Posterior cingulate gyrus (tissue), 11 donors: ENCODE measurements at places on chromosomes 4 and X.

GRCh38 chrX:136219893-136220292 lies 31.3 kb downstream of the MAP7D3 start:
- DNase-seq: no peak

- DNase-seq: no peak
Measured at GRCh38 chrX:108557580-108557979, 117.9 kb downstream of the COL4A5 start.

DNA sequence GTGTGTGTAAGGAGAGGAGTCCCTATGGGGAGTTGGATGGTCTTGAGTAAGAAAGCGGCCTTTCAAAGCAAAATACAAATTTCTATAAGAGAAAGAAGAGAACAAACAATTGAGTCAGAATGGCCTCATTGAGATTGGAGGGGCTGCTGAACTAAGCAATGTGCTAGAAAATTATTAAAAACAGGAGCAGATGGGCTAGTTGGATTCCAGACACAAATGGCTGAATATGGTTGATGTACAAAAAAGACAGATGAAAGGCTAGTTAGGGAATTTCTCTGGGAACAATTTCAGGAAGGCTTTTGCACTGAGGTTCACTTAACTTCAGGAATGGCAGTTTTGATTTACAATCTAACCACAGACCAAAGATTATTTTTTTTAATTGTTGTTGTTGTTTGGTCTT lies 1806.8 kb upstream of the TENM3 start:
- DNase-seq: no peak

- DNase-seq: no peak
Measured at GRCh38 chrX:51853251-51853650, 40.2 kb upstream of the MAGED1 start.

GRCh38 chr4:112813790-112814189 lies 176.8 kb downstream of the LARP7 start:
- no peak for DNase-seq

DNA sequence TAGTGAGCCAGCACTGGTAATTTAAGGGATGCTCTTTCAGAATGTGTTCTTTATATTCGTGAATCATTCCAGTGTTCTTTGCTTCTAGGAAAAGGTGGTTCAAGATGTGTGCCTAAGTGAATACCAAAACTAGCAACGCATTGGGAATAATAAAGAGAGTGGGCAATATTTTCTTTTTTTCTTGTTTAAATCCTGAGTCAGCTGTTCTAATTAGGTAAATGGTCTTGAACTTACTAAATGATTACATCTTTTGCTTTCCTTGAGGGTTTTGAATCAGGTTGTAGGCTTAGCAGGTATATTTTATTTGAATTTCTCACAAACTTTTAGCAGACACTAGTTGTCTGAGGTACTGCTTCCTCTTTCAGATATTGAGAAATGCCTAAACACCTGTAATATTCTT lies 29.5 kb downstream of the ENPEP start:
- DNase-seq: no peak

- no peak for DNase-seq
Measured at GRCh38 chr4:152328582-152328981, 207.3 kb downstream of the FBXW7 start.

DNA sequence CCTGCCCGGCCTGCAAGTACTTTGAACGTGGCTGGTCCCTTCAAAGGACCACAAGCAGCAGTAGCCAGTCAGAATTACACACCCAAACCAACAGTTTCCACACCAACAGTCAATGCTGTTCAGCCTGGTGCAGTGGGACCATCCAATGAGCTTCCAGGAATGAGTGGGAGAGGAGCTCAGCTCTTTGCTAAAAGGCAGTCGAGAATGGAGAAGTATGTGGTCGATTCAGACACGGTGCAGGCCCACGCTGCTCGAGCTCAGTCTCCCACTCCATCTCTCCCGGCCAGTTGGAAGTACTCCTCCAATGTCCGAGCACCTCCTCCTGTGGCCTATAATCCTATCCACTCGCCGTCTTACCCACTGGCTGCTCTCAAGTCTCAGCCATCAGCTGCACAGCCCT lies 104.4 kb upstream of the MYOZ2 start:
- DNase-seq: peak; percentile 55

DNA sequence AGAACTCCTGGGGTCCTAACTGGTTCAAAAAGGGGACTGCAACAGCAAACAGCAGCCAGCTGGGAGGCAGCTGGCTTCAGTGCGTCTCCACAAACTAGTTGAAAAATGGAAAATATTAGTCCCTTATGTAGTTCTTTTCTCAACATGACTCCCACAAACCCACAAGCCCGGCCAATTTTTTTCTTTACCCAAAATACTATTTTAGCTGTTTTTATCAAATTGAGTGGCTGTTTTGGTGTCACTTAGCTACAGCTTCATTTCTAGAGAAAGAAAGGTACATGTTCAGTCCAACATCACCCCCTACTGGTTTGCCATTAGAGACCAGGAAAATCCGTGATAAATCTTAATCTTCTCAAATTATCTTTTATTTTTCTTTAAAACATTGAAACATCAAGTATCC lies 97.2 kb downstream of the GUCY2F start:
- no peak for DNase-seq

DNA sequence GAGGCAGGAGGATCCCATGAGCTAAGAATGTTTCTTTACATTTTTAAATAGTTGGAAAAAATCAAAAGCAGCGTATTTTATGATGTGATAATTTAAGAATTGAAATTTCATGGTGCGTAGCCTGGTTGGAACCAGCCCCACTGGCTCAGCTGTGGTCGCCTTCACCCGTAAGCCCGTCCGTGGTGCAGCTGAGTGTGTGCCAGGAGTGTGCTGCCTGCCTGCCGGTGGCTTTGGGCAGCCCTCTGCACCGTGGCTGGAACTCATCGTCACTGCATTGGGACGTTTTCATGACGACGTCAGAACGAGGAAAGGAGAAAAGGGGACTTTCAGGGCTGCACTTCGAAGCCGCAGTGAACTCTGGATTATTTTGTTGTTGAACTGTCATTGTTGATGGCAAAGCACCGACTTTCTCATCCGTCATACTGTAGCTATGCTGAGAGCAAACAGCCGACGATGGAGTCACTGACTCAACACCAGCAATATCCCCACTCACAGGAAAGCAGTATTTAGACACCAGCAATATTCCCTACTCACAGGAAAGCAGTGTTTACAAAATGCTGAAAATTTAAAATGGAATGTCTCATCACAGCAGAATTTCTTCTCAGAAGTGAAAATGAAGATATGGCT lies 35.1 kb downstream of the PCGF3 start:
- no peak for DNase-seq

DNA sequence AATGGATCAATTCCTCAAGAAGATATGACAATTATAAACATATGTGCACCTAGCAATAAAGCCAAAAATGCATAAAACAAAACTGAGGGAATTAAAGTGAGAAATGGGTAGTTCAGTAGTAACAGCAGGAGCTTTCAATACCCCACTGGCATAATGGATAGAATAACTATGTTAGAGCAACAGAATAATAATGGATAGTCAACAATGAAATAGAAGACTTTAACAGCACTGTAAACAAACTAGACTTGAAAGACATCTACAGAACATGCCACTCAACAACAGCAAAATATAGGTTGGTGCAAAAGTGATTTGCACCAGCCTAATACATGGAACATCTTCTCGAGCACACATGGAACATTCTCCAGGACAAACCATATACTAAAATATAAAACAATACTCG lies 20.0 kb upstream of the MBNL3 start:
- DNase-seq: no peak

DNA sequence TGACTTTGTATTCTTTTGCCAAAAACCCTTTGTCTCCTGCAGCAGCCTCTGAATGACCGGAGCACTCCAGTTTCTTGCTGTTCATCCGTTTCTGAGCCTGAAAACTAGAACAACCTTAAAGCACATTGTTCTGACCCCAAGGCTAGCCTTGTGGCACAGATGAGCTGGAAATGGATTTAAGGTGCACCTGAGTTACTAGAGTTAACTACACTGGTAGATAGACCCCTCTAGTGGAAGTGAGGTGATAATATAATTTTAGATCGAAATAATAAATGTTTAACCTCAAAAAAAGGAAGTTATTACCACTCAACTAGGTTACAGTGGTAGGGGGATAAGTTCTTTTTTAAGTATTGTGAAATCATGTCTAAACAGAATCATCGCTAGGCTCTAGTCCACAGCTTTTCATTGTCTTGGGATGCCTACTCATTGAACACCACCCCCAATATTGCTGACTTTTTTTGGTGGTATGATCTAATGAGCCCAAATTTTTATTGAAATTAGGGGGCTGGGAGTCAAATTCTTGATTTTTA lies 2.7 kb downstream of the PLS3 start:
- no peak for DNase-seq

DNA sequence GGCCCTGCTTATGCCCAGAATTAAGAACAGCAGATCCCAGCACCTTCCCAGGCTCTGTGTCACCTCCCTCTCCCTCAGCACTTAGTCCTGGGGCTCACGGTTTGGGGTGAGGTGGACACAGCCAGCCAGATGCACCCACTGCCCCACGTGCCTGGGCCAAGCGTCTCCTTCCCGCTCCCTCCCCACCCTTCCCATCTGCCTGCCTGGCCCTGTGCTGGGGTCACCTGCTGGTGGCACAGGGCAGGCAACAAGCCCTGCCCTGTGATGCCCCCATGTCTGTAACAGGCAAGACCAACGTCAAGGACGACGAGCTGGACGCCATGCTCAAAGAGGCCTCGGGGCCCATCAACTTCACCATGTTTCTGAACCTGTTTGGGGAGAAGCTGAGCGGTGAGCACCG lies 5.3 kb downstream of the MYL5 start:
- no peak for DNase-seq

DNA sequence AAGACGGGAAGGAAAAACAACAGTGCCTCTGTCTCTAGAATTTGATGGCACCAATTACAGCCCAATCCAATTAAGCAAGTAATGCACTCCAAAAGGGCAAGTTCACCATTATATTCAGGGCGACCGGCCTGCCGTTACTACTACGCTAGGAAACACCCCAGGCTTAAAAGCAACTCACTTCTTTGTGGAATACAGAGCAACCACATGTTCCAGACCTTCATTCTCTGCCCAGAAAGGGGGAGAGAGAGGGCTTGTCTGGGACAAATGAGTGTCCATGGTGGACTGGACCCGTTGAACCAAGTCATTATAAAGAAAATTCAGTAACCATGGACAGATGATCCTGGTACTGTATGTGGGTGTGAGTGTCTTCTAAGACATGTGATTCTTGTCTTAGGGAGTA lies 1.6 kb downstream of the KDR start:
- DNase-seq: no peak

DNA sequence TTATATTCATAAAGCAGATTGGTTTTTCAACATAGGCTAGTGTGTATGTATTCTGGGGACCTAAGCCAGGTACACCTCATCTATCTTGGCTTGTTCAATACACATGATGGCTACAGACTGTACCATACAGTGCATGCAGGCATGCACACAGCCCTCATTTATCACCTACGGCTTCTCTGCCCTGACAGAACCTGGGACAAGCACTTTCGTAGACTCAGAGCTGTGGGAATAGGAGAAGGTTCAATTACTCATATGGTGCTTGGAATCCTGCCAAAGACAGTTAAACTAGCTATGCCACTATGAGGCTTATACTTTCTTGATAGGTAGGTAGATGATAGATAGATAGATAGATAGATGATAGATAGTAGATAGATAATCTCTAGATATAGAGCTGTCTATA lies 457.2 kb downstream of the GALNTL6 start:
- DNase-seq: no peak

GRCh38 chrX:1430451-1430850 lies 22.3 kb downstream of the ASMTL start:
- peak; percentile 6 for DNase-seq

- DNase-seq: no peak
Measured at GRCh38 chr4:109171070-109171469, 131.4 kb downstream of the COL25A1 start.

DNA sequence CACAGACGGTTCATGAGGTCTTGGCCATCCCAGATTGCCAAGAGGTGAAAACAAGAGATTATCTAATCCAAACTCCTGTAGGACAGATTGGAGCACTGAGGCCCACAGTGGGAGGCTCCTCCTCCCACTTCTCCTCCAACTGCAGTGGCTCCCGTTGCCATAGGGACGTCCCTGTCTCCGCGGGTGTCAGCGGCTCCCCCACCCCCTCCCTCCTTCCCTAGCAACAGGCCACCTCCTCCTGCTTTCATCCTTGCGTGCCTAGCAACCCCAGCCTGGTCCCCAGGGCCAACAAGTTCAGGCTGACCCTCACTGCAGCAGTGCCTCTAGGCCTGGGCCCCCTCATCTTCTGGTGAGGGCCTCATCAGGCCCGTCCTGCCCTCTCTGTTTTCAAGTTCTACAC lies 6.8 kb upstream of the IQSEC2 start:
- DNase-seq: peak; percentile 58

DNA sequence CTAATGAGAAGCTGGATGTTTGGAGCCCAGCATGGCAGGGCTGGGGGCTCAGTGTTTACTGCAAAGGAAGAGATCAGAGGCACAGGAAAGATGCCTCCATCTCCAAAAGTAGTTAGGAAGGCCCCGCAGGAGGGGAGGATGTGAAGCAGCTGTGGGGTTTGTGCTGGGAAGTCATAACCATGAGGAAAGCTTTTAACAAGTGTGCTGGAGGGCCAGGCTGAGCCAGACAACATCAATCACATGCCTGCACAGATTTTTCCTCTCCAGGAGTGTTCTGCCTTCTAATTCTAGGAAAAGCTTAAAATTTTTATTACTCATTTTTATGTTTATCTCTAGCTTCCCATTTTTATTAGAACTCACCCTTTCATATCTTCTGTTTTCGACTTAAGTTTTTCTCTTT lies 65.4 kb downstream of the GPR82 start:
- DNase-seq: no peak

GRCh38 chrX:31260351-31260750 lies 188.5 kb upstream of the FTHL17 start:
- no peak for DNase-seq

GRCh38 chr4:25799522-25799921 lies 63.3 kb downstream of the SEL1L3 start:
- no peak for DNase-seq

GRCh38 chr4:184688447-184688846 lies 38.9 kb downstream of the PRIMPOL start:
- no peak for DNase-seq

DNA sequence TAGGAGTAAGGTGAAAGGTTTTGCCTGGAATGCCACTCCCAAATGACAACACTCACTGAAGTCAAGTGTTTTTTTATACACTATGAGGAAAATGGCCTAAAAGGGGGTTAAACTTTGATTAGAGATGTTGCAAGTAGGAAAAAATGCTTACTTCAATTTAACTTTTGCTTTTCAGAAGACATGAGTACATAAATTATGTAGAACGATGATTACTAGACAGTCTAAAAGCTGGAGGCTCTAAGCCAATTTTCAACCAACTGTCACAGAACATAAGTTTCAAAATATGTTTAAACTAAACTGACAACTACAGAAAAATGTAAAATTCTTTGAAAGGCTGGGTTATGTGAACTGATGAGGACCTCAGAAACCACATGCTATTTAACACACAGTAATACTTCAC lies 83.4 kb downstream of the SHISA3 start:
- no peak for DNase-seq

DNA sequence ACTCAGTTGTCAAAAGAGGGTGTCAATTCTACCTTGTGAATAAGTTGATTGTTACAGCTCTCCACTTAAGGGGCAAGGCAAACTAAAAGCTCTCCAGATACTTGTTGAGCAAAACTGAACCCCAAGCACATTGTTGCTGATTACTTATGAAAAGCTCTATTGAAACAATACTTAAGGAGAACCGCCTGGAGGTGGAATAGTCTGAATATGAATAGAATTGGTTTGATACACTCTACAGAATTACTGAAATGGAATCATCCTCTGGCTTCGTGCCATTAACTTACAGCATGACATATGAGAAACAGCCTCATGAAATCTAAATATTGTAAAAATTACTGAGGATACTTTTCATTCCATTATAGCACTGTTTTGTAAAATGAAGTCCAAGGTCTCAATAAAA lies 127.0 kb upstream of the SH3RF1 start:
- no peak for DNase-seq

- no peak for DNase-seq
Measured at GRCh38 chr4:97216046-97216445, 927.2 kb downstream of the STPG2 start.
